ENCODE measurements at places on chromosomes 16 and 17.

DNA sequence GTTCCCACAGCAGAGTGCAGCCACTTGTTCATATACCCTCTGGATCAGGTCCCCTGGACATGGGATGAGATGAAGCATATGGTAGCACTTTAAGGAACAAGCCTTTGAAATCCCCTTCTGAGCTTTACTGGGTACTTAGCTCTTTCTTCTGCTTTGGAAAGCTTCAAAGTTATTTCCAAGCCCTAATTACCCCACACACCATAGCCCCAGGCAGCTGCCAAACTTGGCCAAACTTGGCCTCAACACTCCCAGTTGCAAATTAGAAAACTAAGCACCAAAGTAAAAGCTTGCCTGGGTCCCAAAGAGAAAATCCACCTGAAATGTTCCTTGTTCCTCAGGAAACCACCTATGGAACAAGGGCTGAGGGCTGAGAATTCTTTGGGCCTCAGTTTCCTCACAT, 15.7 kb upstream of the MT4 start:
- no peak for DNase-seq

GRCh38 chr16:12975766-12976165, 74.4 kb downstream of the SHISA9 start:
- no peak for DNase-seq

- no peak for DNase-seq
Measured at GRCh38 chr17:13525876-13526275, 75.9 kb downstream of the HS3ST3A1 start.

GRCh38 chr16:89172528-89173173, 1.1 kb downstream of the CDH15 start:
- DNase-seq = no peak

DNA sequence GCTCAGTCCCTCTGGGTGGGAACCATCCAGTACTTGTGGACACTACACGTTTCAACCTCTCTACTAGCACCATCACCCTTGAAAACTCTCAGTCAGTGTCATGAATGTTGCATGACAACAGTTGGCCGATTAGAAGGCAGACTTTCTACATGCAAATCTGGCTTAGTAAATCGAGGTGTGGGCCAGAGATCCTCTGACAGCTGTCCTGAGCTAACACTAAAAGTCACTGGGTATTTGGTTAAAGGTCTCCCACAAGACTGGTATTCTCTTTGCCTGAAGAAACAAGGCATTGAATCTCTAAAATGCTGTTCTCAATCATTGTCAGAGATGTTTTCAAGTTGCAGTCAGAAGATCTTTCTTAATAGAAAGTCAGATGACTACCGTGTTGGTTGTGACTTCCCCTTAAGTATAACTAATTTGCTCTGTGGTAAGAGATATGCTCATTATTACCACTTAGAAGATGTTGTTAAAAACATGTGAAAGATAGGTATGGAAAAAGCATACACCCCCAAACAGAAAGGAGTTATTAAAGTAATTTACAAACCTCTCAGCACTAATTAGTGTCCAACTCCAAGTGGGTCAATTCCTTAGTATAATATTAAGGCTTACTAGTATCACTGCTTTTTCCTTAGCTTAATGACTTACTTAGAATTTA, 62.3 kb downstream of the WNT3 start:
- no peak for DNase-seq

DNA sequence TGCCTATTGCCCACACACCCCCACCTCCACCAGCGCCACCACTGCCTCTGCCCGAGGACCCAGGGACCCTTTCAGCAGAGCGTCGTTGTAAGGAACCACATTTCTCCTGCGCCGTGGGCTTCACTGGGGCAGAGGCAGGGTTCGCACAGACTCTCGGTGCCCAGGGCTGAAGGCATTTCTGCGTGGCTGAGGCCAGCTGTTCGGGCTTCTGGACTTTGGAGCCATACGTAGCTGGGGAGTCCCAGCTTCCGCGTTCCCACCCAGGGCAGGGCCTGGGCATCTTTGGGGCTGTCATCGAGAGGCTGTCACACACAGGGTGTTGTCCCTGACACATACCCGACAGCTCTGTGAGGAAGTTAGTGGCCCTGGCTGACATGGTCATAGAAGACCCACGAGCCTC, 16.0 kb upstream of the SMIM5 start:
- DNase-seq = no peak

DNA sequence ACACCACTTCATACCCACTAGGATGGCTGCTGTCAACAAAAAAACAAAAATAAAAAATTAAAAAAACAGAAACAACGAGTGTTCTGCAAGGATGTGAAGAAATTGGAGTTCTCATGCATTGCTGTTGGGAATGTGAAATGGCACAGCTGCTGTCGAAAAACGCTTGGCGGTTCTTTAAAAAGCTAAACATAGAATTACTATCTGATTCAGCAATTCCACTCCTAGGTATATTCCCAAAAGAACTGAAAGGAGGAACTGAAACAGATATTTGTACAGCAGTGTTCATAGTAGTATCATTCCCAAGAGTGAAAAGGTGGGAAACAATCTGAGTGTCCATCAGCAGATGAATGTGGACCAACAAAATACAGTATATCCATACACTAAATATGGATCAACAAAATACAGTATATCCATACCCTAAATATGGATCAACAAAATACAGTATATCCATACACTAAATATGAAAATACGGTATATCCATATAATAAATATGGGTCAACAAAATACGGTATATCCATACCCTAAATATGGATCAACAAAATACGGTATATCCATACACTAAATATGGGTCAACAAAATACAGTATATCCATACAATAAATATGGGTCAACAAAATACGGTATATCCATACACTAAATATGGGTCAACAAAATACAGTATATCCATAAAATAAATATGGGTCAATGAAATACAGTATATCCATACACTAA, 8.7 kb downstream of the METTL16 start:
- DNase-seq = no peak

- DNase-seq = no peak
Measured at GRCh38 chr17:9944704-9945103, 39.6 kb upstream of the RCVRN start.

DNA sequence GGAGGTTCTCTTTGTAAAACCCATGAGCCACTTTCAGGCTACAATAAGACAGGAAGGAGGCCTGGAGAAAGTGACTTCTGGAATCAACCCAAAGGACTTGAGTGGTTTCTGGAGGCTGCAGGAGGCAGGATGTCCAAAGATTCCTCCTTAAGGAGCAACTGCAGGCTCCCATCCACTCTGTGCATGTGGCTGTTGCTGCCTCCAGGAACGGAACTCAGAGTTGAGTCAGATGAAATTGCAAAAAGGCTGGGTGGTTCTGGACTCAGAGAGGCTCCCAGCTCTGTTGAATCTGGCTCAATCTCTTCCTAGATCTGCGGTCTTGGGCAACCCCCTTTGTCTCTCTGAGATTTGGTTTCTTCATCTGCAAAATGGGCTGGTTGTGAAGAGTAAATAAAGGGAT, 197.1 kb downstream of the SHISA9 start:
- DNase-seq = no peak

GRCh38 chr17:17152385-17152784, 53.7 kb downstream of the PLD6 start:
- DNase-seq = no peak

DNA sequence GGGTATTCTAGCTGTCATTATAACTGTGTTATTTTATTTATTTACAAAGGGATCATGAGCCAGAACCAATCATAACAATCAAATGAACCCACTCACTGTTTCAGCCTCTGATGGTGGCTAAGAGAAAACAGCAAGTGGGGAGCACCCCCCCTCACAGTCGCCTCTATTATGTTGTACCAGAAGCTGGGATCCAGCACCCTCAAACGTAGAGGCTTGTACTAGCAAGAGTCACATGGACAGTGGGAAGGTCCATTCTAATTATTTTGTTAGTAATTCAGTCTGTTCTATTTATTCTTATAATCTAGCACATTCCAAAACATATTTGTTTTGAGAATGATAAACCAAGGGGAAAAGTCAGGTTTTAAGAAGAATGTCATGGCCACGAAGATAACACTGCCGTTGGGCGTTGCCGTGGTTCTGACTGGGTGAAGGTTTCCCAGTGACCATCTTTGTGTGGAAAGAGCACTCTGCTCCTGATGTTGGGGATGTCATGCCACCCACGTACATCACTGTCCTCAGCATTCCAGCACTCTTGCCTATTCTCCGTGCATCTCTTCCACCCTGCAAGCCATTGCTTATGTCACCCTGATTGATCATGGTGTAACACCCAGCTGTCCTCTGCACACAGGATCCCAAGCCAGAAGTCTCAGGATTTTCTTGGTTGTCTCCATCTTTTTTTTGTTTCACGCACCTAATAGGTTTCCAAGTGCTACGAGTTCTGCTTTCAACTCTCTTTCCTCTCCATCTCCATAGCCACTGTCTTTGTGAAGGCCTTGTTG, 205.8 kb downstream of the PRKCA start:
- DNase-seq = no peak

GRCh38 chr17:40014375-40014980, 762 bp upstream of the CSF3 start:
- no peak for DNase-seq

DNA sequence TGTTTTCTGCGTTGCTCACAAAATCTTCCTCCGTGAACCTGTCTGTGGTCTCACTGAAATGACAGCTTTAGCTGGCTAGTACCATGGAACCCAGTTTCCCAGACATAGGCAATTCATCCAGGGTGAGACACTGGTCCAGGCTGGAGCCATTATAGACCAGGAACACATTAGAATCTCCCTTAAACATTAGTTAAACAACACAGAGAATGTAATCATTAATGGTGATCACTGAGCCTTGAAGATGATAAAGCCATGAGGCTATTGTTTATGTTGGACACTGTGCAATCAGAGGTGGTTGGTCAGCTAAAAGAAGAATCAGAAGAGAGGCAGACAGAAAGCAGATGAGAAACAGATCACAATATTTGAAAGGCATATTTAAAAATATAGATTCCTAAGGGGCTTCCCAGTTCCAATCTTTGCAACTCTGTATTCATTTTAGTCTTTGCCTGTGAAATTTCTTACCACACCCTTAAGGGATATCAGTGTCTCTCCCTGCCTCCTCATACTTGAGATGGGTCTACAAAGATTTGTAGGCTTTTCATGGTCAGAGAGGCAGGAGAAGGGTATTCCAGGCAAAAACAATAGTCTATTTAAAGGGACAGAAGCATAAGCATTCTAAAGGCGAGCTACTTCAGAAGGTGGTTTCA, 317.9 kb downstream of the MAP2K6 start:
- no peak for DNase-seq

DNA sequence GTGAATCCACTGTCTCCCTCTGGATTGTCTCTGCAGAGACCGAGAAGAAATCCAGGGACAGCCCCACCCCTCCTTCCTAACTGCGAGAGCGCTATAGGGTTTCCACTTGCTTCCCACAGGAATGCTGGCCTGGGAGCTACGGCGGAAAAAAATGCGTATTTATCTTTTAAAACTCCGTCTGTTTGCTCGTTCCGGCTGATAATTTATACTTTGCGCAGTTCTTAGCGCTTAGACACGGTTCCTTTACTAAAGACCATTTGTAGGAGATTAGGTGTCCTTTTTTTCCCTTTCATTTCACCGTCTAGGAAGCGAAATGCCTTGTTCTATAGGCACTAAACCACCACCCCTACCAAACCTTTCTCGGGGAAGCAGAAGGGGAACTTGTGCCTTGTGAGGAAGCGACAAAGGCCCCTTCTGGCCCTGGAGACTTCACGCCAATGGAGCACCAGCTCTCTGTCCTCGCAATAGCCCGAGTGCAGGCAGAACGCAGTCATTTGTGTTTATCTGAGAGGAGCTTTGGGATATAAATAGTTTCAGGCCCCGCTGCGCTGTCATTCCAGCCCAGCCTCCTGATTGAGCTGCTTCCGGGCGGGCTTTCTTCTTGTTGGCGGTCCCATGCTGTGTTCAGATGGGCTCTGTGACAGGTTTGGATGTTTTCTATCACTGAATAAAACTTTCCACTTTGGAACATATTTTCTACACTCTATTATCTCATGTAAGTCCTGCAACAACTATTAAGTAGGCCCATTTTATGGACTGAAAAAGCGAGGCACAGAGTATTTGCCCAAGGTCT, 791 bp upstream of the SUPT4H1 start:
- no peak for DNase-seq

DNA sequence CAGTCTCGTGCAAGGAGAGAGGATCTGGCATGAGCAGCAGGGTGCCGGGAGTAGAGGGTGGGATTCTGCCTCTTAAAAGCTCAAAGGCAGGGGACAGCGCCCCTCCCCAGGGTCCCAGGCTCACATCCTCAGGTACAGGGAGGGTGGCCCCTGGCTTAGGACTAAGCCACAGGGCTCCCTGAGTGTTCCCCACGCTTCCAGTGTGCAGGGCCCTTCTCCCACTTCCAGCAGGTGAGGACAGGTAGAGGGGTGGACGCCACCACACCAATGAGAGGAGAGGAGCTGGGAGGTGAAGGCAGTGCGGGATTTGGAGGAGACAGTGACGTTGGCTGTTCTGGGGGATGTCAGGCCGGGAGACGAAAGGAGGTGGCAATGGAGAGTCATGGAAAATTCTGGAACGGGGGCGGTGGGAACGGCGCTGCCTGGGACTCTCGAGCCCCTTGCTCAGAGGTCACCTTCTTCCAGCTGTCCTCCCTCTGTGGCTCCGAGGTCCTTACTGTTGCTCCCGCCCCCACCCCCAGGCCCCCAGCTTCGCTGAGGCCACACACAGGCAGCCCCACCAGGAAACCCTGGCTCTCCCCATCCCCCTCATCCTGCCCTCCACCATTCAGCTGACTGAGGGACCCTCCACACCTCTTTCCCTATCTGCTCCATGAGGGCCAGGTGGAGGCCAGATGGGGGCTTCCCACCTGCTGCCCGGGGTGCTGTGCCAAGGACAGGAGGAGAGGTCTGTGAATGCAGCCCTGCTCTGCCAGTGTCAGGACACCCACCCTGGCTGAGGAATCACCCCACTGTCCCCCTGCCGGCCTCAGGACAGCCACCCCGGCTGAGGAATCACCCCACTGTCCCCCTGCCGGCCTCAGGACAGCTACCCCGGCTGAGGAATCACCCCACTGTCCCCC, 57.7 kb upstream of the ACSF3 start:
- DNase-seq = no peak

All from GM12864 (cell line).